ENCODE measurements at places on chromosomes 5 and 9.

DNA sequence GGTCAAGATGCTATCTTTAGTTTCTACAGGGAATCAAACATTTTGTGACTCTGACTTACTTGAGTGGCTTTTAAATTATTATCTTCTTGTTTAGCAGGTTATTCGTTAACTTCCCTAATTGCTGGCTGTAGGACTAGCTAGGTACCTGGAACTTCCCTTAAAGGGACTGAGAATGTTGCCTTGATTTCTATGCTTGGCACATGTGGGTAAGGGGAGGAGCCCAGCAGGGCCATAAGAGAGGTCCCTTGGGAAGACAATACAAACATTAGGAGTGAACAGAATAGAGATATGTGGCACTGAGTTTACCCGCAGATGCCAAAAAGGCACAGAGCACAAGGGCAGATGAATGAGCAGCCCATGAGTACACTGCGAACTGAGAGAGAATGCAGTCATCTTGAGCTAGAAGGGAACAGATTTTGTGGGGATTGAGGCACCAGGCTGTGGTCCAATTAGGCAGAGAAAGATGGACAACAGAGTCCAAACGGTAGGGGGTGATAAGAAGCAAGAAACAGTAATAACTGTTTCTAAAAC lies 9.8 kb downstream of the CKMT2 start:
- DNase-seq: no peak

DNA sequence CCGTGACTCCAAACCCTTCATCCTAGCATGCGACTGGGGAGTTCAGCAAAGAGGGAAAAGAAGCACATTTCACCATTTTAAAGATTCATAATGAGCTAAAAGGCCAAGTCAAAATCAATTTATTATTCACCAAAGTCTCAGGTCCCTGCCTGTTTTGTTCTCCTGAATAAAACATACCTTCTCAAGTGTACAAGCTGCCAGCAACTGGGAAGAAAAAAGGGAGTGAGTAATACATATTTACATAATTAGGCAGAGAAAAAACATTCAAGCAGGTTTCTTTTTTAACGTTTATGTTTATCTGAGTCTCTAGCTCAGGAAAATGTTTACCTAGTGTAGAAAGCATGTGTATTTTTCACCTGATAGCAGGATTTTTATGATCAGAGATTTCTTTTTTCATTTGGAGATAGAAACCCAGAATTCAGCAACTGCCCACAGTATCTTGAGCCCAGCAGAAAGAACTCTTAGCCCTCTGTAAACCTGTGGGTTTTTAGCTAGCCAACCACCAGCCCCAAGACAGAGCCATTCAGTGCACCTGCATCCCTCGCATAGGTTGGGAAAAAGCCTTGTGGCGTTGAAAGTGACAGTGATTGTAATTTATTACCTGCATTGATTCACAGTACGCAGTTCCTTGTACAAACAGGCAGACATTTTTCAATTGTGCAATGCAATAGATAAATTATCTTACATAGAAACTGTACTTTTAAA lies 117.9 kb upstream of the GRIA1 start:
- DNase-seq: no peak

DNA sequence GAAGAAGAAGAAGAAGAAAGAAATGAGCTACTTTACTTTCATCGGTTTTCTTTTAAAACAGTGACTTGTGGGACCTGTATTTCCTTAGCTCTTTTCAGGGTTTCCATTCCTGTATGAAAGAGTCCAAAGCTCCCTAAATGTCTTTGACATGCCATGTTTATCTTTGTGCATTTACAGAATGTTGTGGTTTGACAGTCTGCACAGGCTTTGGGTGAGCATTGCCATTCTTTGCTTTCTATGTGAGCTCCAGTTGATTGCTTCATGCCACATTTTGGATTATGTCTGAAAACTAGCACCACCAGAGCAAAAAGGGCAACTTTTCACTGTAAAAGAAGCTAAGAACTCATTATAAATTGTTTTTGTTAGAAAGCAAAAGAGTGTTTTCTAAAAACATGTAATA lies 733.4 kb downstream of the TLE4 start:
- DNase-seq: no peak

DNA sequence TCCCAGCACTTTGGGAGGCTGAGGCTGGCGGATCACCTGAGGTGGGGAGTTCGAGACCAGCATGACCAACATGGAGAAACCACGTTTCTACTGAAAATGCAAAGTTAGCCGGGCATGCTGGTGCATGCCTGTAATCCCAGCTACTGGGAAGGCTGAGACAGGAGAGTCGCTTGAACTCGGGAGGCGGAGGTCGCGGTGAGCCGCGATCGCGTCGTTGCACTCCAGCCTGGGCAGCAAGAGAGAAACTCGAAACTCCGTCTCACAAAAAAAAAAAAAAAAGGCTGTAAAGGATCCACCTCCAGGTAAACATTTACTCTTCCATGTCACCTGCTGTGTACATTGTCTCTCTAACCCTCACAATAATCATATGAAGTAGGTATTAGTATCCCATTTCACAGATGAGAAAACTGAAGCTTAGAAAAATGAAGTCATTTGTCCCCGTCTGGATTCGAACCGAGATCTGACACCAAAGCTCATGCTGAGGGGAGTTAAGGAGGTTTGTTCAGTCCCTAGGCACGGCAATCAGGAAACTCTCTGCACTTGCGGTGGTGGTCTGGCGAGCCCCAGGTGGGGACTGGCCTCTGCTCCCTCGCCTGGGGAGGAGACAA lies 494 bp upstream of the DOCK2 start:
- no peak for DNase-seq

DNA sequence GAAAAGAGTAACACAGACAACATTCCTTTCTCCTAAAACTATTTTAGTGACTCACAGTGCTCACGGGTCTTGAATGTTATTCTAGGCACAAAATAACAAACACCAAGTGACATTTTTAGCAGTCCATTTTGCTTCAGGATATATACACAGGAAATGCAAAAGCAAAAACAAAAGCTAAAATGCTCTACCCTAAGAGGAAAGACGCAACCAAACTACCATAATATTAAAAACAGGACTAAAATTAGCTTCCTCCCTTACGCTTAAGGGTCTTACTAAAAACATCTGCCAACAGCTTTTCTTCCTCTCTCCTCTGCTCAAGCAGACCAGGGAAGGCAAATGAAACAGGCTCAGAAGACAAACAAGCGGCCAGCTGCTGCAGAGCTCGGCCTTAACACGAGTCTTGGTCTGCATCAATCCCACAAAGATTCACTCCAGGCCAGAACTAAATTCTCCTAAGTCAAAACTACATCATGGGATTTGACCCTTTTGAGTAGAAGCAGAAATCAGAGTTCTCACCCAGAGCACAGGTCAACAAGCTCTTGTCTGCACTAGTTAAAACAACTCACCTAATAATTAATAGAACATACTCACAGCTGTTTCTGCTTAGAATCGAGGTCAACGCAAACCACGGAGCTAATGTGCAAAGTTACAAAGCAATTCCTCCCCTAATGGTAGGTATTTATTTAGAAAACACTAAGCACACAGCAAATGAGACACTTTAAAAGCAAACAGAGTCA lies 62.3 kb downstream of the RAPGEF1 start:
- no peak for DNase-seq

DNA sequence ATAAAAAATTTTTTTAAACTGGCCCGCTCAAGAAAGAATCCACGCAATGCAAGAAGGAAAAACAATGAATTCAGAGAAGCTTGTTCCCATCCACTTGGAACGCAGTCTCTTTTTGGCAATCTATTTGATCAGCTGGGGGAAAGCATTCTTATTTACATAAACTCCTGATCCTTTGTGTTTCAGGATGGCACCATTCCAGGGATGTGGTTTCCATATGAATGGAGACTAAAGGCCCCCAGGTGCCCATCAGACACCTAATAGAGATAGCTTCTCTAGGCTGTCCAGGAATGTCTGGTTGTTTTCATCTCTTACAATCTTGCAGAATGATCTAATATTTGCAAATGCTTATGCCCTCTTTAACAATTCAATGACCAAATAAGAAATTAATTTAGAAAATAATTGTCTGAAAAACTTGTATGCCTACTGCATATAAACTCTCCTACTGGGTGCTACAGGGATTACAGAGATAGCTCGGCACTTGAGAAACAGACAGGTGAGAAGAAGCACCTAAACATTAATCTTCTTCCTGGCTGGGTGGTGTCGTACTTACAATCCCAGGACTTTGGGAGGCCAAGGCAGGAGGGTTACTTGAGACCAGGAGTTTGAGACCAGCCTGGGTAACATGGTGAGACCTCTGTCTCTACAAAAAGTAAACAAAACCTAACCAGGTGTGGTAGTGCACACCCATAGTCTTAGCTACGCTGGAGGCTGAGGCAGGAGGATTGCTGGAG lies 3.0 kb upstream of the RASGRF2 start:
- DNase-seq: no peak

DNA sequence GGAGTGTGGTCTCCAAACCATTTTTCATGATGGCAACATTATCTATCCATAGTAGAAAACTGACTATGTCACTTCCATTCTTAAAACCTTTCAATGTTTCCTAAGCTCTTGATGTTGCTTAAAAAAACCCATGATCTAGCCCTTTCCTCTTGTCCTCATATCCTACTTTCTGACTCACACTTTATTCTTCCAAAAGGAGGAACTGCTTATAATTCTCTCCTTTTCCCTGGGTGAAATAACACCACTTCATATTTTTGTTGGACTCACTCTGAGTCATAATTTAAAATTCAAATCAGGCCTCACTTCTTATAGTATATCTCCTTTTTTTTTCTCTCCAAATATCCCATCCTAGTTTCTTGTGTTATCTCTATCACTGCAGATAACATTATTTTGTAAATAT lies 513.9 kb downstream of the MAN2A1 start:
- DNase-seq: no peak

DNA sequence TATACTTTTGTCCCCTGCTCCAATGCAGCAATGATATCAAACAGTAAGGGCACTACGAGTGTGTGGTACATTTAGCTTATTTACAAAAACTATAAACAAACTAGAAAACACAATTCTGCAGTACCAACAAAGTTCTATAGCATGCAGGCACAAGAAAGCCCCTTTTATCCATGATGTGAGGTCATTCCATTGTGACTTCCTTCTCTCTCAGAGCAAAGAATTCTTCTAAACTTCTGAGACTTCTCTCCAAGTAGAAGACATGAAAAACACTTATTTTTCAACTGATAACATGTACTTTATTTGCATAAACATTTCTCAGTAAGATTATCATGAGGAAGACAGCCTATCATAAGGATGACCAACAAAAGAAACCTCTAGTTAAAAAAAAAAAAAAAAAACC lies 569.8 kb downstream of the TLE1 start:
- DNase-seq: no peak

DNA sequence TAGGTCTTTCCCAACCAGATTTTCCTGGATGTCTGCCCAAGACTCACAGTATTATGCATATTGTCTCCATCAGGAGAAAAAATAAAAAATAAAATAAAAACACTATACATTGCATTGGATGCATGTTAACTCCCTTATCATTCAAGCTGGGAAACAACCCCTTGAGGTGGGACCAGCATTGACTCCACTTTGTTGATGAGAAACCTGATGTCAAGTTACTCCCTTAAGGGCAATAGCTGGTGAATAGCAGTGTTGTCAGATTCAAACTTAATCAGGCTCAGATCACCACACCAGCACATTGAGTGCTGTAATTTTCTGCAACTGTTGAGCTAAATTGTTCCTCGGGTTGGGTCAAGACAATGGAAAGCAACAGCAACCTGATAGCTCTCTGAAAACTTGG lies 264.0 kb upstream of the TRIM32 start:
- DNase-seq: no peak

Data from activated CD4-positive, alpha-beta T cell treated with anti-CD3 and anti-CD28 coated beads for 4 hours (primary cell).